ENCODE measurements at places on chromosomes 5 and 9. TPM values are rescaled to one million over a fixed set of nuclear protein-coding genes. Genes with fewer than 3 reads are reported as not detected.

ADGRD2 gene
- total RNA-seq: not detected

TLX3 gene
- not detected for total RNA-seq

ARID3C gene
- 0.21 TPM for total RNA-seq

PLGRKT gene
- 22.4 TPM for total RNA-seq

PLPP7 gene
- total RNA-seq: not detected

RNF130 gene
- total RNA-seq: 42.7 TPM

NUDCD2 gene
- total RNA-seq: 28.4 TPM

IL4 gene
- not detected for total RNA-seq

NR4A3 gene
- 1.7 TPM for total RNA-seq

Measured in A549 treated with Hydrocortisone at 1 μM for 4 hours (cell line).